Activated CD8-positive, alpha-beta memory T cell treated with anti-CD3 and anti-CD28 coated beads for 1 hour (primary cell): ENCODE measurements at places on chromosomes 4 and X.

- DNase-seq: no peak
Observed at GRCh38 chr4:15470128-15470475, 420 bp downstream of the CC2D2A start.

DNA sequence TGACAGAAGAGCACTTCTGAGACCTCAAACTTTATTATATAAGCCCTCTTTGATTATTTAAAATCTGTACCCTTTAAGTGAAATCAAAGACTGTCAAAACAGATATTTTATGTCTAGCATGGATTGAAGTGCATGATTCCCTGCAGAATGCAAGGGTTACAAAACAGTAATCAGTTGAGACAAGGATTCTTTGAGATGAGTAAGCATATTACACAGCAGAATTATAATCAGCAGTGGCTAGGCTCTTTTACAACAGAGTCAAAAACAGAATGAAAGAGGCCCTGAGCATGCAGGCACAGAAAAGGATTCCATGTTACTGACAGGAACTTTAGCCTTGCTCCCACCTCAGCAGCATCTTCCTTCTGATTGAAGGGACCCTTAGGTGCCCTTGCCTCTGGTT lies 487.9 kb upstream of the GALNT7 start:
- DNase-seq: no peak

- DNase-seq: no peak
Observed at GRCh38 chr4:182286035-182286434, 42.8 kb downstream of the TENM3 start.

- no peak for DNase-seq
Observed at GRCh38 chr4:100929135-100929534, 411.3 kb upstream of the EMCN start.

- DNase-seq: no peak
Observed at GRCh38 chr4:159148441-159148840, 45.6 kb downstream of the RAPGEF2 start.

- no peak for DNase-seq
Observed at GRCh38 chr4:89837993-89838390, 1.0 kb upstream of the SNCA start.

DNA sequence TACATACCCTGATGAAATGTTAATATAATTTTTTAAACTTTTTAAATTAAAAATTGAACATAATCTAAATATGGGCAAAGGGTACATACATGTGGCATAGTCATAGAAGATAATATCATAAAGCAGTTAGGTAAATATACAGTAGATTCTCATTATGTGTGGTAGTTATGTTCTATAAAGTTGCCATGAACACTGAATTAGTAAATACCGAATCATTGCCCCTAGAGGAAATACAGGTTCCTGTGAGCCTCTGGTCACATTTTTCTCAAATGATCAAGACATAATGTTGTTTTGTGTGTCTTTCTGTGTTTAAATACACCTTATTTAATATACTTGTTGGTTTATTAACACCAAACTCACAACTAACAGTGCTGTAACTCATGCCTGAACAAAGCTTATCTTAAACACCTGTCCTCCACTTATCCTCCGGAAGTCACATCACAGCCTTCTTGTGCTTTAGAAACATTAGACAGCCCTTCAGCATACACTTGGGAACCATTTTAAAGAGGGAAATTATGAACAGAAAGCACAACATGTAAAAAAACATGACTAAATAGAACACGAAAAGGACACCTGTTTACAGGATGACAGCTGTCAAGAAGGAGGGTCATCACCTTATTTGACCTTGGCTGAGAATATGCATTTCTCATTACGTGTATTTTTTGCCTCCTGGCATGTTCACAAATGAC lies 169.4 kb upstream of the NAP1L5 start:
- no peak for DNase-seq
